ENCODE measurements at places on chromosomes 6 and 20.

DNA sequence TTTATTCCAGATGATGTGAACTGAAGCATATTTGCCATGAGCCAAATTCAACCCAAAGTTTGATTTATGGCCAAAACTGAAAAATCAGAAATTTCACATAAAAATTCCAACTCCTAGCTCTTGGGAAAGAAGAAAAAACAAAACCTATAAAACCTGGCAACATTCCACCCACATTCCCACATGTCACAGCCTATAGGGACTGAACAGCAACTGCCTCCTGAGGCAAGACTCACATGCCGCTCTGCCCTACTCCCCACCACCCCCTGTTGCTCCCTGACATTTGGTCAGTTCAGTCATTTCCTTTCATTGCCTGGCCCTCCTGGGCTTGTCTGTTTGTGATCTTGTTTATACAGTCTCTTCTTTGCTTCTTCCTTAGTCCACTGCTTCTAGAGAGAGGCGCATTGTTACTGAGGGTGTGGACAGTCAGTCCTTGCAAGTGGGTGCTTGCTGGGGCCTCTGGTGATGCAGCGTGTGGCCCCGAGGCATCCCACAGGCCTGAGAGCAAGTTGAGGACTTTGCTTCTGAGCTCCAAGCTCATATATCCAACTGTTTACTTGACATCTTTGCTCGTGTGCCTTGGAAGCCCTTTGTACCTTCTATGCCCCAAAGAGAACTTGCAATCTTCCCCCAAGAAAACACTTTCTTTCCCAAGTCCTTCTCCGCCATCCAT, 31.4 kb downstream of the NFATC2 start:
- no peak for DNase-seq

GRCh38 chr6:145228962-145229582, 506.2 kb downstream of the EPM2A start:
- DNase-seq, result no peak

GRCh38 chr6:158262755-158263154, 49.5 kb upstream of the TULP4 start:
- DNase-seq, result no peak

GRCh38 chr6:109794201-109794923, 103.3 kb downstream of the FIG4 start:
- DNase-seq, result no peak

DNA sequence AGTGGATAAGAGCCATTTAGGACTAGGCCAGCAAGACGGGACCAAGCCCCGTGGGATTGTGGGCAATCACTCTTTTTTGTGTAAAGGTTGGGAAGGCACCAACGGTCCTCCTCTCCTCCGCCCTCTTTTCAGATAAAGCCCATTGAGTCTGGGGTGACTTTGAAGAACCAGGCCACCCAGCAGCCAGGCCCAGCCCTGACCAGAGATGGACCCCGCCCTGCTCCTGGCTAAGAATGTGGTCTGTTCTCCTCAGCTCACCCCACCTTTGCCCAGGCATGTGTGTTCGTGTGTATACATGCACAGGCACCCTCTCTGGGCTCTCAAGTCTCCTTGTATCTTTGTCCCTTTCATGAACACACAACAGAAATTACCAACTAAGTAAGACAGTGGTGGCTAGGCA, 9.1 kb downstream of the SDC4 start:
- no peak for DNase-seq

- peak; percentile 14 for DNase-seq
These were observed at the start of gene NECAB3 for GRCh38 chr20:33674294-33675135. TSS of gene NECAB3 (minus strand) at chr20:33674428. CDS start at chr20:33674352, 76 bp downstream.

- no peak for DNase-seq
These were observed 99.3 kb downstream of the PRND start for GRCh38 chr20:4820806-4821518.

- no peak for DNase-seq
These were observed 472.1 kb upstream of the MARCKS start for GRCh38 chr6:113385020-113385431.

DNA sequence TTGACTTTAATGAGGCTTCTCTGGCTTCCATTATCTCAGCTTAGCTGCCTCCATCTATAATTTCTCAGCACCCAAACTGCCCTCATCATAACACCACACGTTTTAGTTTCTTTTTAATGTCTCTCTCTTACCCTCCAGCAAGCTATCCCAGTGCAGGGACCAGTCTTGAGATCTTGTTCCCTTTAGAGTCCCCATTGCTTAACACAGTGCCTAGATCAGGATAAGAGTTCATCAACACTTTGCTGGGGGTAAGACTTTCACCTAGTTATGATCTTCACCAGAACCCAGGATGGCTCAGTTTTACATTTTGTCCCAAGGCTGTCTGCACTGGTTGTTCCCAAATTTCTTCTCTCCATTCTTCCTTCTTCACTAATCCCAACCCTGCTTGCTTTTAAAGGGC, 126.1 kb downstream of the OR2B2 start:
- no peak for DNase-seq

DNA sequence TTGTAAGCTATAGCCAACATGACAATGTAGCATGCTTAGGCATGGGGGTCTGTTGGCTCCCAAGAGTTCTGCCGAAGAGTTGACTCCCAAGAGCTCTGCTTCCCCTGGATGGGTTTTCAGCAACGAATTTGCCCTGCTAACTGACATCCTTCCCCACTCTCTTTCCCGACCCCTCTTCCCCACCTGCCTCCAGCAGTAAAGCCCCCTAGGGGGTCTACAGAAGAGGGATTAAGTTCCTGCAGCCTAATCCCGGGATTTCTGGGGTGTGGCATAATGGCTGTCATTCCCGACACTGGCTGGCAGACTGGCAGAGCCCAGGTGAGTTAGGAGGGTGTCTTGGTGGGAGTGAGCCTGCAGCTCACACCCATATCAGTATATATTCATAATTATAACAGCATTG, 121.0 kb upstream of the ZNF184 start:
- DNase-seq, result no peak

- no peak for DNase-seq
These were observed 623 bp downstream of the MYBL2 start for GRCh38 chr20:43667341-43668132.

- no peak for DNase-seq
These were observed 27.0 kb upstream of the PMEPA1 start for GRCh38 chr20:57736738-57737347.

GRCh38 chr20:18377896-18378481, 88.8 kb downstream of the DZANK1 start:
- DNase-seq, result no peak

DNA sequence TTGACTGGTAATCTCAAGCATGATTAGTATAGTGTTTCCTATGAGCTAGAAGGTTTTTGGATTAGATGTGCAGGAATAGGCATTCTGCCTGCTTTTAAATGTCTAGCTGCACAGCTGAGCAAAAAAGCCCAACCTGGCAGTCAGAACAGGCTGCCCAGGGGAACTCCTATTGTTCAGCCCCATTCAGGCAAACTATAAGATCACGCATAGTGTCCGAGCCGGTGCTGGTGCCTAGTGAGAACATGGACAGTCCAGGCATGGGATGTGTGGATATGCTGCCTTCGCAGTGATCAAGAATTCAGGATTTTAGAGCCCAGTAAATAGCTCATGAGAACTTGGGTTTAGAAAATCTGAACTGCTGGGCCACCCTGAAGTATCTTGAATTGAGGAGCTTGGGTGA, 348.8 kb downstream of the UTRN start:
- DNase-seq, result no peak

GRCh38 chr20:37417617-37418467, 71.9 kb downstream of the SRC start:
- DNase-seq, result no peak

DNA sequence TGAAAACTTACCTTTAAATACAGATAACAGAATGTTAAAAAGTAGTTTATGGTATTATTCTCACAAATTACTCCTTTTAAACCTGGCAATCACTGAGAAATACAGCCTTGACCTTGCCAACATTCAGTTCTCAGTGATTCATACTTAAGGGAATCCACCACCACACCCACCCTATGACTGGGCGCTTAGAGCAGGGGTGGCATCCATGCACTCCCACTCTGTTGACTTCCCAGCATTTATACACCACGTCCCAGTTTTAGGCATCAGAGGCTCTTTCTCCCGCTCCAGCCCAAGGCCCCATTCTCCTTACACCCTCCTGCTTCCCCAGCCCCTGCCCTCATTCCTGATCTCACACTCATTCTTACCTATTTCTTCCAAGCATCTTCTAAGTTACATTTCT, 16.3 kb downstream of the TRAF3IP2 start:
- DNase-seq, result no peak

- no peak for DNase-seq
These were observed 103.2 kb downstream of the ARMC2 start for GRCh38 chr6:108951351-108951953.

GRCh38 chr20:45406260-45407066, 1.6 kb upstream of the DBNDD2 start:
- peak; percentile 39 for DNase-seq

DNA sequence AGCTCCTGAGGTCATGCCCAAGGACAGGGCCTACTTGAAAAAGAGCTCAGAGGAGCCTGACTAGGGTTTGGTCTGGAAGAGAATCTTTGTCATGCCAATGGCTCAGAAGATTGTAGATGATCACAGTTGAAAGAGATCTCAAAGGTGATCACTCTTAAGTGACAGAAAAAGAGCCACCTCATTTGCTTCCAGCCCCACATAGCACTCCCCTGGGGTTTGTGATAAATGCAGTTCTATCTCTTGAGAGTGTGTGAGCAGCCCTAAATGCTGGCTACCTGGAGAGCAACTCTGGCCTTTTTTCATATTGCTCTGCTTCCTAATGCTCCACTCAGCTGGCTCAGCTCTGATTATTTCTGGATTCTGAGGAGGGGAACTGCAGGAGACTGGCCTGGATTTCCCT, 39.3 kb downstream of the KLHL32 start:
- no peak for DNase-seq
